ENCODE measurements at places on chromosomes 1 and 21.

DNA sequence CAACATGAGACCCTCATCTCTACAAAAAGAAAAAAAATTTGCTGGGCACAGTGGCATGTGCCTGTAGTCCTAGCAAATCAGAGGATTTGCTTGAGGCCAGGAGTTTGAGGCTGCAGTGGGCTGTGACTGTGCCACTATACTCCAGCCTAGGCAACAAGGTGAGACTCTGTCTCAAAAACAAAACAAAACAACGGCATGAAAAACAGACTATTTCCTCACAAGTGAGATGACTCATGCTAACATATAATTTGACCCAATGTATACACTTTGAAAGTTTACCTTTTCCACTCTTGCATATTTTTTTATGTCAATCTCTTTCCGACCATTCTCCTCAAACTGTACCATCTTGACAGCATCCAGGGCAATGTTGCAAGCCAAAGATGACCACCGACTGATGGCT is 17.5 kb downstream of the CCT3 start:
- DNase-seq, result no peak

DNA sequence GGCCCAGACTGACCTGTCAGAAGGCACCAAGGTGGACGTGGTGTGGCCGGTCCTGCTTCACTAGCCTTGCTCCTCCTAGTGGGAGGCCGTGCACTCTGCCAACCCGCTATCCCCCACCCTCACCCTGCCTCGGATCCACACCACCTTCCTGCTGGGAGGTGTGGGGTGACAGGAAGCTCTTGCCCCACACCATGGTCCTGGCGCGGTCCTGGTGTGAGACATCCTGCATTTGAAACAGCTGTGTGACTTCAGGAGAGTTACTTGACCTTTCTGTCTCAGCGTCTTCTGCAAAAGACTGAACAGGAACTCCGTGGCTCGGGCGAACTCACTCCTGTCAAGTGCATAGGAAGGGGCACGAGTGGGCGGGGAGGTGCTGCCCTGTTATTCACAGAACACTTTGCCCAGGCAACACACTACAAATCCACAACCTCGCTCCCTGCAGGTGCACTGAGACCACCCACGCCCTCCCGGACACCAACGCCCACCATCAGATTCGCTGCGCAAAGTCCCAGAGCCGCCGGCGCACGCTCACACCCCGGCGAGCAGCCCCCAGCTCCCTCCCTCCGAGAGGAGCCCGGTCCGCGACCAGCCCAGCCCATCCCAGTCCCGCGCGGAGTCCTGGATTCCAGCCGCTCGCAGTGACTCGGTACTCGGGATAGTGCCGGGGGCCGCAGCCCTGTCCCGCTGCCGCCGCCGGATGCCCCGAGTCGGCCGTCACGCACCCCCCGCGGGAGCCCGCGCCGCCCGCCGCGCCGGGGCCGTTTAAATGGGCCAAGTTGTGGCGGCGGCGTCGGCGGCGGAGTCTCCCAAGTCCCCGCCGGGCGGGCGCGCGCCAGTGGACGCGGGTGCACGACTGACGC is at the start of gene SAMD11:
SAMD11 (plus strand) TSS at position 793 of the 860 bp plus-strand sequence. CDS start 509 bp downstream, outside the sequence.
- no peak for DNase-seq

GRCh38 chr1:103108376-103109150 is at the start of gene COL11A1:
TSS of gene COL11A1 (minus strand) at chr1:103108522. CDS start at chr1:103108178, 344 bp downstream.
- DNase-seq, result no peak

DNA sequence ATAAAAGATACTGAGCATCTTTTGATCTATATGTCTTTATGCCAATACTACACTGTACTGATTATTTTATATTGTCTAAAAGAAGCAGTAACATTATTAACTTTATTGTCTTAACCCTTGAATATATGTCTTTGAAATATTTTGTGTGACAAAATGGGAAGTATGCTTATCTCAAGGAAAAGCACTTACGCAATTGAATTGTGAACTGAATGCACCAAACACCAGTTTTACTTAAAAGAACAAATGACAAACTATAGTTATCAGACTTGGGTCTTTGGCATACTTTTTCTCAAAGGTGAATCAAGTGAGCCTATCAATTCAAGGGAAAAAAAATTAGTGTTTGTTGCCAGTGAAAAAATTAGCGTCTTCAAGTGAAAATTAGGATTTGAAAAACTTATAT is 9.2 kb upstream of the SLC6A9 start:
- no peak for DNase-seq

DNA sequence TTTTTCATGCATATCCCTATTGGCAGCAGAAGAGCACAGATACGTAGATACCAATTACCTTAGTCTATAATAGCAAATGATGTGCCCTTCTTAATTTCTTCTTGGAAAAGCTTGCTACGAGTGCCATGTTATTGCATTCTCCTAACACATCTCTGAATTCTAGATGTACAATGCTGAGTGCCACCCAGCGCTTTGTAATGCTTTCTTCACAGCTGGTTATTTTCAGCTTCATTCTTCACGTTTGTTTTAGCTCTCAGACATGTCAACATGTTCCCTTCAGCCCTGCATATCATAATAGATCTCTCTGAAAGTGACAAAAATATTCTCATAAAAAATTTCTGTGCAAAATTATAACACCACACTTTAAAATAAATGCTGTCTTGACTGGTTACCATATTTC is 981.2 kb downstream of the TTLL7 start:
- DNase-seq, result no peak

- DNase-seq, result no peak
Observed at GRCh38 chr1:228079601-228080263, 2.8 kb upstream of the ARF1 start.

GRCh38 chr1:20166051-20166450 is 19.8 kb upstream of the UBXN10 start:
- DNase-seq, result no peak

DNA sequence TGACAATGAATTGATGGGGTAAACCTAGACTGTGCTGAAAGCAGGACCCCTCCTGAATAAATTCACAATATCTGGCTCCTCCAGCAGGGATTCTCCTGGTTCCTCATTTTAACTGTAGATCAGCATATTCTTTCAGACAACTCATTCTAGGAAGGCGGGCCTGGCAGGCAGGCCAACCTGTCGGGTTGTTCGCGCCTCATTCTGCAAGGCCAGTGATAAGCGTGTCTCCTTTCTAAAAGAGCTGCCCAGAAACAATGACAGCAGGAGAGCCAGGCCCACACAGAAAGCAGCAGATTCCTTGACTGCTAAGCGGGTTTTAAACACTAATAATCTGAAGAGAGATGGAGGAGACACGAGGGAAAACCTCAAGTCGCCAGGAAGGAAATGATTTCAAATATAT is 70.0 kb downstream of the NTPCR start:
- no peak for DNase-seq

DNA sequence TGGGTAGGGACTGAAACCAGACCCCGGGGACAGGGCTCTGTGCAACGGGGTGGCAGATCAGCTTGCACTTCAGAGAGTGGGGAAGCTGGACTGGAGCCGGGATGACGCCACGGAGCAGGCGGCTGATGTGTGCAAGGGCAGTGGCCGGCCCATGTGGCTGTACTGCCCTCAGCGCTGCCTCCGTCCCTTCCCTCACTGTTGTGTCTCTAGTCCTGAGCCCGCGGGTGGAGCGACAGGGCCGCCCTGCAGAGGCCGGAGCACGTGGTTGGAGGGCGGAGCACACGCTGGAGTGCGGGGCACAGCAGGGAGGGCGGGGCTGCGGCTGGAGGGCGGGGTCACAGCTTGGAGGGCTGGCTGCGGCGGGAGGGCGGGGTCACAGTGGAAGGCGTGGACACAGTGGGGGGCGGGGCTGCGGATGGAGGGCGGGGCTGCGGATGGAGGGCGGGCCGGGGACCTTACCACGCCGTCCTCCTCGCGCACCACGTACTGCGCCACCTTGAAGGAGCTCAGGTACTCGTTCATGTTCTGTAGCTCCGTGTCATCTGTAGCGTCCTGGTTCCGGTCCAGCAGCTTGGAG is 52.4 kb downstream of the CHD5 start:
- no peak for DNase-seq

- DNase-seq, result no peak
Observed at GRCh38 chr1:205168291-205168690, 43.2 kb downstream of the DSTYK start.

- no peak for DNase-seq
Observed at GRCh38 chr1:234433563-234434285, 45.3 kb downstream of the TARBP1 start.

- DNase-seq, result no peak
Observed at GRCh38 chr1:96465441-96465840, 256.1 kb upstream of the PTBP2 start.

DNA sequence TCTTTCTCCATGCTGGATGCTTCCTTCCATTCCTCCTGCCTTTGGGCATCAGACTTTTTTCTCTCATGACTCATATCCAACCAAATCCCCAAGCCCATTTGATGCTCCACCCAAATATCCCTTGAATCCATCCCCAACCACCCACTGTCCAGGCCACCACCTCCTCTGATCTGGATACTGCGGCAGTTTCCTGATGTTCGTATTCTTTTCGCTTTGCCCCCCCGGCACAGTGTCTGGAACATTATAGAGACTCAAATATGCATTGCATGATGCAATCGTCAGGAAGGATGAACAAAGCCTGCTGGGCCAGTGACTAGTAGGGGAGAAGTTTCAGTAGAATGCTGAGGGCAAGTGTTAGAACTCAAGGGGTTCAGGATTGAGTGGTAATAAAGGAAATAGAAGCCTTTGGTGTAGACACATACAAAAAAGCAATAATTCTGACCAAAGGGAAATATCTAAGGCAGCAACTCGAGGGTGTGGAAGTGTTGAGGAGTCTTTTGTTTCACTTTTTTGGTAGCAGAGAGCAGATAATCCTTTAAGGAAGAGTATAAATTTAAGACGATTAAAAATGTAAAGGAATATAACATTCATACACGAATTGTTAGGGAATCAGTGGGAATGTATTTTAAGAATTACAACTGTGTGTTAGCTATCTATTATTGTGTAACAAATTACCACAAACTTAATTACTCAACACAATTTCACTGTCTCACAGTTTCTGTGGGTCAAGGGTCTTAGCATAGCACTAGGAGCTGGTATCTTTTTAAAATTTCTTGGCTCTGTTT is 7.5 kb downstream of the S100A11 start:
- DNase-seq, result no peak

- no peak for DNase-seq
Observed at GRCh38 chr21:23374155-23374554, 2233.1 kb downstream of the MRPL39 start.
